ENCODE measurements at places on chromosomes 1 and 21.

DNA sequence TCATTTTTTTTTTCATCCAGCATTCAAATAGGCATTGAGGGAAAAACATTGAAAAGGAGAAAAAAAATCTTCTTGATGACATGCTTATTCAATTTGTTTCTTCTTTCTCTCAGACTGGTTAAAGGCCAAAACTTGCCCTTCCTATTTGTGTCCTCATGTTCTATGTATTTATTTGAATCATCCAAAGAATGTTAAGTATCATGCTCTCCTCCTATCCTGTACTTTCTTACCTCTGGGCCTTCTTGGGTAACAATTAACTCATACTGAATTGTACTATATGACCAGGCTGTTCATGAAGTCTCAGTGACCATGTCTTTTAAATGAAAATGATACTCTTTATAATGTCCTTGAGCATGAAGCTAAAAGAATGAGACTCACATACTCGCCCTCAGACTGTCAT is 36.5 kb upstream of the DENND1B start:
- DNase-seq: no peak

DNA sequence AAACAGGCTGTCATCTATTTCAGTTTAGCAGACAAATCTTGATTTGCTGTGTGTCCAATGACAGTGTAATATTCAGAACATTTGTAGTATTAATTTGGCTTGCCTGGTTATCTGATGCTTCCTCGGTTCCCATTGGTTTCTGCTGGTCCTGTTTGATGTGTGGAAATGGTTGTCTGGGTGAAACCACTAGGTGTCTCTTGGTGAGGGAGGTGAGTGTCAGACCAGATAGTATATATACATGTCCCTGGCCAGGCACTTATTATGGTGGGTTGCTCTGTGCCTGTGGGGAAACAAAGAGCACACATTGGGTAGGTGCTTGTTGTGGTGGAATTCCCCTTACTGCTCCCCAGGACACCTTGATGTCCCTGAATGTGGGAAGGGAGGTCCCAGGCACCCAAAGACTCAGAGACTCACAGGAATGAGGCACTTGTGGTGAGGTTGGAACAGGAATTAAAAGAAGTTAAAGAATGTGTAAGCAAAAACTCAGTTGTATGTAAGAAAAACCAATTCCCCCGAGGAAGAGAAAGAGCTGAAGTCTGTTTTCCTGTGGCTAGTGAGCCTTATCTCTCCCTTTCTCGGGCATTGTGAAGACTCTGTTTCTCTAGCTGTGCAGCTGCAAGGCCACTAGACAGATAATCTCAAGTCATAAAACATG is 1519.1 kb downstream of the BRINP3 start:
- DNase-seq: no peak

DNA sequence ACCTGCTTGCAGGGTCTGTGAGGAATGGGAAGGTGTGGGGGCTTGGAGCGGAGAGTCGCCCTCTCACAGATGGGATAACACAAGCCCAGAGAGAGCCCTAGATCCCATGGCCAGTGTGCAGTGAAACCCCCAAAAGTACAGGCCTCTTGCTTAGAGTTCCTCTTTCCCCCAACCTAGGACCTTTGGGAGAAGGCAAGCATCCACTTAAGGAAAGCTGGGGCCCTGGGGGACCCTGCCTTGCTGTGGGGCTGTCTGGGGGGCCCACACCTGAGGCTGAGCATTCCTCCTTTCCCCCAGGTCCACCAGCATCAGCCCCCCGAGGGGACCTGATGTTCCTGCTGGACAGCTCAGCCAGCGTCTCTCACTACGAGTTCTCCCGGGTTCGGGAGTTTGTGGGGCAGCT is 1.1 kb downstream of the VWA1 start:
- DNase-seq: no peak

GRCh38 chr1:75265792-75266191 is 131.6 kb downstream of the LHX8 start:
- no peak for DNase-seq

GRCh38 chr1:171254859-171255258 is 6.6 kb downstream of the FMO1 start:
- no peak for DNase-seq

Data from C1 segment of cervical spinal cord (tissue), 14 donors.